T-helper 2 cell treated with Interferon-gamma antibody and Interleukin-4, amounts not matched to agents 5 μg/mL and 100 μg/mL, for 36 hours (primary cell): ENCODE measurements at places on chromosomes 7 and 10.

DNA sequence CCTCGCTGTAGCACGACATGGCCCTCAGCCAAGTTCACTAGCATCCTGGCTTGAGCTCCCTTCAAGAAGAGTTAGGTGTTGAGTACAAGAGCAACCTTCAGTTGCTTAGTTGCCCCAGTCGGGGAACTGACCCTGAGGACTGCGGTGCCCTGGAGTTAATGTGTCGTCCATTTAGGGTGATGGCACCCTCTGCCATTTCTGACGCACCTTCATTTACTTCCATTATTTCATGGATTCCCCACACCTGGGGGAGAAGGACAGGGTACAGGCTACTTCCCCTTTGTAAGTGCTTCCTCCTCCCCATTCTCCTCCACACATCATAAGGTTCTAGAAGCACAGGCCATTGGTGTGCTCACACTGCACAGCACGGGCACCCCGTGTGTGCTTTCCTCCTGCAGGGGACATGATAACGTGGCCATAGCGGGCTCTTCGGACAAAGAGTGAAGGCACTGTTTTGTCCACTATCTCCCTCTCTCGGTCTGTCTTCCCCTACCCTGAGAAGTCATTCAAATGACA lies 1.8 kb downstream of the ALOX5 start:
- DNase-seq: no peak
- peaks cover 9% of the 10 kb centered on the region for H3K4me1 ChIP-seq
- H3K27ac ChIP-seq: no peak overlapping the region
- H3K4me3 ChIP-seq: peak overlapping the region; percentile 42
- peaks cover 2% of the 10 kb centered on the region for H3K36me3 ChIP-seq
- peaks cover 55% of the 10 kb centered on the region for H3K27me3 ChIP-seq

GRCh38 chr7:18573410-18574234 lies 78.1 kb downstream of the HDAC9 start:
- no peaks in the 10 kb centered on the region for H3K27me3 ChIP-seq
- DNase-seq: no peak
- H3K27ac ChIP-seq: no peak overlapping the region
- no peak overlapping the region for H3K4me3 ChIP-seq
- H3K4me1 ChIP-seq: no peaks in the 10 kb centered on the region

GRCh38 chr7:131640686-131641085 lies 84.3 kb upstream of the PODXL start:
- DNase-seq: no peak
- H3K27me3 ChIP-seq: peaks cover 5% of the 10 kb centered on the region
- H3K4me3 ChIP-seq: no peak overlapping the region
- H3K4me1 ChIP-seq: no peaks in the 10 kb centered on the region
- no peaks in the 10 kb centered on the region for H3K36me3 ChIP-seq

DNA sequence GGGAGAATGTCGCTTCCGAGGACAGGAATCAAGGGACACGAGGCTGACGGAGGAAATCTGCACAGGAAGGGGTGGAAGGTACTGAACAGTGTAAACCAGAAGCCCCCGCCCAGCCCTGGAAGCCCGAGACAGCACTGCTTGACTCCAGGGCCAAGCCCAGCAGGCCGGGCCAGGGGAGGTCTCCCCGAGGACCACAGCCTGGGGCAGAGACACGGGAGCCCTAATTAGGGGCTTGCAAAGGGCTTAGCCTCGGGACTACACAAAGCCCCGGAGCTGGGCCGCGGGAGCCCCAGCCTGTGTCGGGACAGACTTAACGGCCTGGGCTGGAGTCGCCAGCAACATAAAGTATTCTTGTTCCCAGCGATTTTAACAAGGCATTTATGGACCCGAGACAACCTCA lies 50.8 kb downstream of the OAT start:
- DNase-seq: no peak
- H3K27ac ChIP-seq: no peak overlapping the region
- no peaks in the 10 kb centered on the region for H3K36me3 ChIP-seq
- H3K4me3 ChIP-seq: no peak overlapping the region
- H3K27me3 ChIP-seq: peaks cover 14% of the 10 kb centered on the region

GRCh38 chr7:78620920-78621319 lies 822.3 kb downstream of the PHTF2 start:
- no peak for DNase-seq
- H3K4me1 ChIP-seq: no peaks in the 10 kb centered on the region
- H3K27me3 ChIP-seq: no peaks in the 10 kb centered on the region

DNA sequence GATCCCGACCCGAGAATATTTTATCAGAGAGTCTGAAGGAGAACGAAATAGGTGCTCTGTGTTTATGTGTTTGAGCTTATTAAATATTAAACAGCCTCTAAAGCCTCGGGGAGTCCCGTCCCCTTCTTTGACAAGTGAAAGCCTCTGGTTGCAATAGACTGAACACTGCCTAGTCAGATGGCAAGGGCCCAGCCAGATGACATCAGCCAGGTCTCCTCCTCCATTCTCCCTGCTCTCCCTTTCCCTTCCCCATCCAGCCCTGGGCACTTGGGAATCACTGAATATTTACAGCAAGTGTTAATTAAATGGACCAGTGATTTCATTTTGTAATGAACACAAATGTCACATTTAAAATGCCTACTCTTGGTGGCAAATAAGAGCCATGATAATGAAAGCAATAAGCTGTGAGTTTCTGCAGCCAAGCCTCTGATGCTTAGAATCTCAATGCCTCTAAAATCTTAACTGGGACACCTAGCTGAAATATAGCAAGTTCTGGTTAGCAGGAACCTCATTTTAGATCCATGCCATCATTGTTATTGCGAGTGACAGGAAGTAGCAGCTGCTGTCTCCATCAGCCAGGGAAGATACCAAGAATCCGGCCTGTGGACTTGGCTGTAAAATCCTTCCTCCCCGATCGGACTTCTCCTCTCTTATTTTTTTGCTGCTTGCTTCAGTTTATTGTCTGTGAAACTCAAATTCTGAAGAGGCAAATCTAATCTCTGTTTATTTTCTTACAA lies 202.1 kb downstream of the PRPF18 start:
- peak overlapping the region; percentile 39 for H3K4me3 ChIP-seq
- DNase-seq: no peak
- H3K27me3 ChIP-seq: no peaks in the 10 kb centered on the region
- H3K36me3 ChIP-seq: peaks cover 2% of the 10 kb centered on the region
- peak overlapping the region; percentile 80 for H3K27ac ChIP-seq
- H3K4me1 ChIP-seq: peaks cover 32% of the 10 kb centered on the region

GRCh38 chr10:132946-133898 lies 2.0 kb upstream of the ZMYND11 start:
- peak overlapping the region; percentile 84 for H3K4me3 ChIP-seq
- peaks cover 2% of the 10 kb centered on the region for H3K27me3 ChIP-seq
- peaks cover 36% of the 10 kb centered on the region for H3K4me1 ChIP-seq
- H3K27ac ChIP-seq: no peak overlapping the region

DNA sequence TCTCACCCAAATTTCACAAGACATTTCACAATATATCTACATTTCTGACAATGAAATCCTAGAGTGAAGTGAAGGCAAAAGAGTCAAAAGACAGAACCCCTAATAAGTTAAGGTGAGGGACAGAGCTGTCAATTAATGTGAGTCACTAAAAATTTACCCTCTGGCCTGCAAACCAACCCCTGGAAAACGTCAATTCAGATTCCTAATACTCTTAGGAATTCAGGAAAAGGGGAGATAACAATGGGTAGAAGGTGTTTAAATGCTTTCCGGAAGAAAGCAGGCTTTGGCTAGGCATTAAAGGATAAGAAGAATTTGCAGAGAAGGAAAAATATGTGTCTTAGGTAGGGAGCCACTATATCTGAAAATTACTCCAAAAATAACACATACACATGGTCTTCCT lies 299.6 kb downstream of the INHBA start:
- no peaks in the 10 kb centered on the region for H3K36me3 ChIP-seq
- no peaks in the 10 kb centered on the region for H3K27me3 ChIP-seq
- no peak overlapping the region for H3K4me3 ChIP-seq
- DNase-seq: no peak

DNA sequence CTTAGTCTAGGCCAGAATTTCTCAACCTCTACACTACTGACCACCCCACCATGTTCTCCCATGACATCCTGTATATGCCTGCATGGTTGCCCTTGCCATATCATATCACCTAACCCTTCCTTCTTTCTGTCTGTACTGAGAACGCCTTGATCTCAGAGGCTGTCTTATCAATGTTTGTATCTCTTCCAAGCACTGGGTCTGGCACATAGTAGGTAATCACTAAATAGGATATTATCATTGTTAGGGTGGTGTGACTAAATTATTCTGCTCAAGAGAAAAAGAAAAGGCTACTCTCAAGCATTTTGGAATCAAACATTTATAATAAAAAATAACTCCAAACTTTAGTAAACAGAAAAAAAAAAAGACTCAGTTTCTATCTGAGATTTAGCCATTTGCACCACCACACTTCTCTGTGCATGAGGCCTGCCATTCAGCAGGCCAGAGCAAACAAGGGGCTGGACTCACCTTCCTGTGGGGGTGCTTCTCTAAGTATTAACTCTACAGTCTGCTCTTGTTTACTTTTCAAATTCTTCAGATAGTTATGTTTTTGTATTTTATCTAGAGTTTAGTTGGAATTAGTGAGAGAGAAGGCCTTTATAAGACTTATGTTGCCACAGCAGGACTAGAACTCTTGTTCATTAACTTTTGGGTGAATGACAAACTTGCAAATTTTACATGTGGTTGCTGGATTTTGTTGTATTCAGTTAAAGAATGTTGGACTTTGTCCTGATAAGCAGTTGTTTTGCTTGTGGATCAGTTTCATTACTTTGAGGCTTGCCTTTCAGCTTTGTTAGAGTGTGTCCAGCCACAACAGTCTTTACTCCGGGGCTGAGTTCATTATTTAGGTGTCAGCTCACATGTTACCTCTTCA lies 5.4 kb downstream of the AGBL3 start:
- peaks cover 37% of the 10 kb centered on the region for H3K4me1 ChIP-seq
- H3K36me3 ChIP-seq: peaks cover 32% of the 10 kb centered on the region
- H3K27me3 ChIP-seq: no peaks in the 10 kb centered on the region
- DNase-seq: no peak
- no peak overlapping the region for H3K4me3 ChIP-seq

DNA sequence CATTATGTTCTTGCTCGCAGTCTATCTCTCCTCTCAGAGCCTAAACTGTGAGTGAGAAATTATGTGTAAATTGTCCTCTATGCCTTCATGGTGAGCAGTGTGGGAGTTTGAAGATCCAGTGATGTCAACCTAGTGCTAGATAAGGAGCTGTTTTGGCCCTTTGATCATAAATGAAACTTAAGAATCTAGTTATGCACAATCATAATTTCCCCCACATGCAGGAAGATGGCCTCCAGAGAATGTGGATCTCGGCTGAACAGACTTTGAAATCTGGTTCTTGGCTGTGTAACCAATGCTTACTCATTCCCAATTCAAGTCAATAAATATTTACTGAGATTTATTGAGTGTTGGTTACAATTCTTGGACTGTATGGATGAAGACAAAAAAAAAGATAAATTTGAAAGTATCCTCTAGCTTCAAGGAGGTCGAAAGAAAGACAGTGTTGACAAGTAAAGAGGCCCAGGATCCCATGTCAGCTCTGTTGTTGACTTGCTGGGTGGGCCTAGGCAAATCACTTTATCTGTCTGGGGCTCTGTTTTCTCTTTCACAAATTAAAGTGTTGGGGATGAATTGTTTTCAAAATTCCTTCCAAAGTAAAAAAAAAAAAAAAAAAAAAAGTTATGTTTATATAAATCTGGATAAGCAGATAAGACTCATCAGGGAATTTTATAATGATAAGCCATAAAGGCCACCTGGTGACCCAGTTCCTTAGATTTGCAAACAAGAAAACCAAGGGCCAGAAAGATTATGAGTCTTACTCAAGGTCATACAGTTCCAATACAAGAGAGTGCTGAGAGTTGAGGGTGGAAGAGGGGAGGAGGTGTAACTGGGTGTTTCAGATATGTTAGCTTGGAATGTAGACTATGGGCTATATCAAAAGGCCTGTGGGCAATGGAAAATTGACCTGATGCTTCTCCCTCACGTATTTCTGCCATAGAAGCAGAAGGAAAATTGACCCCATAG lies 969.9 kb downstream of the KCNMA1 start:
- DNase-seq: no peak
- no peak overlapping the region for H3K27ac ChIP-seq
- no peak overlapping the region for H3K4me3 ChIP-seq
- H3K36me3 ChIP-seq: no peaks in the 10 kb centered on the region
- H3K4me1 ChIP-seq: no peaks in the 10 kb centered on the region

- DNase-seq: no peak
- no peaks in the 10 kb centered on the region for H3K36me3 ChIP-seq
- H3K4me3 ChIP-seq: no peak overlapping the region
- H3K4me1 ChIP-seq: no peaks in the 10 kb centered on the region
- H3K27me3 ChIP-seq: no peaks in the 10 kb centered on the region
- no peak overlapping the region for H3K27ac ChIP-seq
Observed at GRCh38 chr7:81002421-81002820, 83.6 kb upstream of the SEMA3C start.

- no peaks in the 10 kb centered on the region for H3K36me3 ChIP-seq
- peaks cover 15% of the 10 kb centered on the region for H3K27me3 ChIP-seq
- no peak overlapping the region for H3K4me3 ChIP-seq
- no peaks in the 10 kb centered on the region for H3K4me1 ChIP-seq
- DNase-seq: no peak
Observed at GRCh38 chr10:90999512-91000172, 78.8 kb upstream of the ANKRD1 start.

GRCh38 chr10:79367426-79368189 lies 20.3 kb downstream of the PPIF start:
- H3K4me1 ChIP-seq: peaks cover 4% of the 10 kb centered on the region
- no peak overlapping the region for H3K4me3 ChIP-seq
- DNase-seq: no peak
- no peak overlapping the region for H3K27ac ChIP-seq

DNA sequence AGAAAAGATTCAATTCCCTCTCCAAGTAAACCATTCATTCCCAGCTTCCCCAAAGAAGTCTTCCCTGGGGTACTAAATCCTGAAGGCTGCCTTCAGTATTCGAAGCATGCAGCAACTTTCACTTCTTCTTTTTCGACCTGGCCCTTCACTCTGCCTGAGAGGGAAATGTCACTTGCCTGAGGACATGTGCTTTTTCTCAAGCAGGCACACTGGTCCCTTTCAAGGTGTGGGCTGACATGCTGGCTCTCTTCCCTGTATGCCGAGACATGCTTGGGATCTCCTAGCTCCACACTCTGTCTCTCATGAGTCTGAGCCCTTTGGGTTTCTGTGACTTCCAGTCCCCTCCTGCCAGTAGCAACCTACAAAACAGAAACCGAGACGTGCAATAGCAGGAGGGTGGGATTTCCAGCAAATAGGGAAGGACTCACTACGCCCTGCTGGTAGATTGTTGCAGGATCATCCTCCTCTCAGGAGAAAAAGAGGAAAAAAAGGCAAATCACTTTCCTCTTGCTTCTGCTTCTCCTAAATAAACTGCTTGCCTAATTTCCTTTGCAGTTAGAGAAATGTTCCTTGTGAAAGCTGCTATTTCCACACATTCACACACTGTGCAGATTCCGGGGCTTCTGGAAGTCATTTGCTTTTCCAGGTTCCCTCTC lies 33.5 kb downstream of the FIGNL1 start:
- peaks cover 30% of the 10 kb centered on the region for H3K4me1 ChIP-seq
- DNase-seq: no peak
- H3K36me3 ChIP-seq: no peaks in the 10 kb centered on the region
- no peaks in the 10 kb centered on the region for H3K27me3 ChIP-seq
- no peak overlapping the region for H3K27ac ChIP-seq
